ENCODE measurements at places on chromosomes 11 and 22. TPM values are rescaled to one million over a fixed set of nuclear protein-coding genes. Genes with fewer than 3 reads are reported as not detected.

CDC45 gene
- 2.7 TPM for total RNA-seq

MS4A6E gene
- not detected for total RNA-seq

PNPLA5 gene
- not detected for total RNA-seq

TPBGL gene
- total RNA-seq: 0.11 TPM

SLC29A2 gene
- total RNA-seq: 16.3 TPM

OR52H1 gene
- total RNA-seq: 0.25 TPM

OR8D4 gene
- 1.5 TPM for total RNA-seq

NCAM1 gene
- total RNA-seq: 3.1 TPM

DDX25 gene
- 0.27 TPM for total RNA-seq

DNA sequence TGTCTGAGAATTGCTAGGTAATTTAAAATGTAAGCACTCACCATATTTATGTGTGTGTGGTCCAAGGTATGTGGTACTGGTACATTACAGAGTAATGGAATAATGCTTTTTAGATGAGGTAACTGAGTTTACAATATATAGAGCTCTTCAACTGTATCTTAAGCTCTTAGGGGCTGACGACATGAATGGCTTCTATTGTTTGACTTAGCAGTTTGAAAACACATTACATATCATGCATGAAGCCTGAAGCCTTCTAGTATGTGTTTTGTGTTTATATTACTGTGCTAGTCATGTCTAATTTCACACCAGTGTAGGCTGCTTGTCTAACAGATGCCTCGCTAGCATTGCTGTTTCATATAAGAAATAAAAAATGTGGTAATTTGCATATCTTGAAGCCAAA, 37.2 kb downstream of the GAS2 start:
- no peak for DNase-seq

DNA sequence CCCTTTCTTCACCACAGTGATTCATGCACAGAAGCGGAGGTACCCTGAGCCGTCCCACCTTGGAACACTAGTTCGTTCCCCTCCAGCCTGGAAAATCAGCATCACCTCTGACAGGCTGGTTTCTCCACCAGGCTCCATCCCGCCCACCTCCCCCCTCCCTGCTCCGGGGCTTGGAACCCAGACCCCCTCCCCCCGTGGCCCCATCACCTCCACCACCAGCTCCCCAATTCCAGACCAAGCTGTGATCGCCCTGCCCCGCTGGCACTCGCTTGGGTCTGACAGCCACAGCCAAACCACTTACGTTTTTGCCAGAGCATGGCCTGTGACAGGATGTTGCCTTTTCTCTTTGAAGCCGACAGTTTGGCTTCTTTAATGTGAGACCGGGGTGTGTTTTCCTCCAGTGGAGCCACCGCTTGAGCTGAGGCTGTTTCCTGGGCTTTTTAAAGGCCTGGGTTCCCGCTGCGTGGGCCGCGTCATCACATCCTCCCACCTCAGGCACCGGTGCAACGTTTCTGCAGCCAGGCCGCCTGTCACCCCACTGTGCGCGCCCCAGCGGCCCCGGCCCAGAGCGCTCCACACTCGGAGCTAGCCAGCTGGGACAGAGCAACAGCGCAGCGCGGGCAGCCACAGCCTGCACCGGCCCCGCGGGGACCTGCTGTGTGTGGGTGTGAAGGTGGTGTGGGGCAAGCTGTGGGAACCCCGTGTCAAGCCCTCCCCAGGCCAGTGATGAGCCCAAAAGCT, at the start of gene POU2AF1:
TSS of gene POU2AF1 (minus strand) at position 415 of the 741 bp plus-strand sequence. CDS start at position 317, 98 bp downstream.
- no peak for DNase-seq

GRCh38 chr11:35232891-35233330, 93.9 kb downstream of the CD44 start:
- DNase-seq: no peak

DNA sequence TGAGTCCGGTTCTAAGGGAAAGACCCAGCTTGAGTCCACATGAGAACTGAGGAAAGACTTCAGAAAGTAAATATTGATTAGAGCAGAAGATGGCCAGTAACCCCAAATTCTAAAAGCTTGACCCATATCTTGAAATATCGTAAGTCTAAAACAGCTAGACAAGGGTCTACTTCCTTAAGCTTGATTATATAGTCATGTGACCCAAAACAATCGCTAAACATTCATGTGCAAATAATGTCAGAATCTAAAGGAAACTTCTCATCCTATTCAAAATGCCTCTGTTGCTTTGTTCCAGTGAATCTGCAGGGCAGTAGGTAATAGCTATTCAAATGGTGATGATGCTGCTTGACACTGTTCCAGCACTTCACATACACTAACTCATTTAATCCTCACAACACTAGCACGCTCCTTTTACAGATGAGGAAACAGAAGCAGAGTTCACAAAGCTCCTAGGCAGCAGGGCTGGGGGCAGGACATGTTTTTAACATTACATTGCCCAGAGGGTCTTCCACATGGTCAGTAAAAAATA, 52.6 kb downstream of the TCF20 start:
- DNase-seq: no peak

DNA sequence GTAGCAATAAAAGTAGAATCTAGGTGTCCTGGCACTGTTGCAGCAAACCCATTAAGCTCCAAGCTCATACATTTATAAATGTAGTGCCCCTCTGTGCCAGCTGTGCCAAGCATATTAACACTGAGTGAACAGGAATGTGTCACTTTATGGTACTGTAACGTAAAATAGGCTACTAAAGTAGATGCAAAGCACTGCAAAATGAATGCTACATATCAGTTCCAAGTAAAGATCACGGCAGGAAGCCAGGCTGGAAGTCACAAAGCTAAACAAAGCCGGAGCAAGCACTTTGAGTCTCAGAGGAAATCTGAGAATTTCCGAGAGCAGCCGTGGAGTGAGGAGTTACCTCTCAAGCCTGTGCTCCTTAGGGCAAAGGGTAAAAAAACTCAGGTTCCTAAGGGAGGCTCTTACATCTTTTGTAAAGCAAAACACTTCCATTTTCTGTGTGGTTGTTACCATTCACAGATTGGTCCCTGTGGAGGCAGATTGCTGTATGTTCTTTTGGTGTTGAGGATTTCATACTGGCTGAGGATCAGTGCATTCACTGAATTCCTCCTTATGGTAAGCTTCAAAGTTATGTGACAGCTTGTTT, 85.7 kb downstream of the WNT11 start:
- peak; percentile 44 for DNase-seq

DNA sequence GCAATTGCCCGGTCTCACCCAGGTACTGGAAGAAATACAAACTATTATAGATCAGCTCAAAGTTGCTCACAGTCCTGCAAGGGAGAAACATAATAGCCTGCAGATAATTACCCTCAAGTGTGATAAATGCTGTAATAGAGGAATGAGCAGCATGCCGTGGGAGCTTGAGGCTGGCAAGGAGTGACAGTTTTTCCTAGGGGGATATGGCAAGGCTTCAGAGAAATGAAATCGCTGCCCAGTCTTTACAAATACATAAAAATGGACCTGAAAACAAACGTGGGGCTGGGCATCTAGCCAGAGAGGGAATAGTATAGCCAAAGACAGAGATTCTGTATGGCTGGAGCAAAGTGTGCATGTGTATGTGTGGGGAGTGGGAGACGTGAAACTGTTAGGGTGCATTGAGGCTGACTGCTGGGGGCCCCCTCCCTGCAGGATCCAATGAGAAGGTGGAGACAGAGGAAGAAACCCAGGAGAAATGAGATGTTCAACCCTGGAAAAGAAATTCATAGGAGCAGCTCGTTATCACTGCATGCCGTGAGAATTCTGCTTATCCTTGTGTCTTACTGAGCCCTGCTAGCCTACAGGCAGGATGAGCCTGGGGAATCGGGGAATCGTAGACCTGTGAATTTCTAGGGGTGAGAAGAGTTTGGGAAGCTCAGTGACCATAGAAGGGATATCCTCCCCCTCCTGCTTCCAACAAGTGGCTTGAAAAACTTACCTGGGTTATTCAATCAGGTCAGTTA, 167.0 kb downstream of the LDLRAD3 start:
- DNase-seq: no peak

- no peak for DNase-seq
Observed at GRCh38 chr11:106475181-106475580, 397.7 kb downstream of the AASDHPPT start.

- no peak for DNase-seq
Observed at GRCh38 chr11:48161951-48162884, 54.4 kb upstream of the OR4B1 start.

GRCh38 chr11:11464555-11464954, 111.5 kb upstream of the CSNK2A3 start:
- DNase-seq: no peak

DNA sequence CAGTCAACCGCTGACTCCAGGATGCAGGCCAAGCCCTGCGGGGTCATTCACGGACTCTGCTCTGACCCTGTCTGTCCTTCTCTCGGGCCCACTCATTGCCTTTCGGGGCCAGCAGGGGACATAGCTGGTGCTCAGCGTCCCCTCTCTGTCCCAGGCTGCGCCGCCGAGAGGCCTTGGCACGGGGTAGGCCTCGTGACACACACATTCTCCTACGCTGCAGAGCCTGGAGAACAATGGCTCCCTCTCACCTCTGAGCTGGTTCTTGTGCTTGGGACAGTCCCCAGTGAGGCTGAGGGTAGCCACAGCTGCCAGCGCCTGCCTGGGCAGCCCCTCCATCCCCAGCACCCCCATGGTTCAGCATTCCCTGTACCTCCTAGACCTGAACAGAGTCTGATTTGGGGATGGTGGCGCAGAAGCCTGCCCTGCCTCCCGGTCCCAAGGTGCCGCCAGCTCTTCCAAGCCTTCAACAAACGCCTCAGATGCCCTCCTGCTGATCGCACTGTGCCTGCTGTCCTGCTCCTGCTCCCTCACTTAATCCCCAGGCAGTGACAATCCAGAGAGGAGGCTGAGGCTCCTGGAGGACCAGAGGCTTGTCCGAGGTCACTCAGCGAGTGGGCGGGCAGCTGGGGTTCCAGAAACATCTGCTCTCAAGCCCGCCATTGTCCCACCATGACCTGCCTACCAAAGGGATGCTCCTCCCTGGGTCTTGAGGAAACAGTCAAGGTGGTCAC, 30.4 kb downstream of the DUSP8 start:
- DNase-seq: no peak

GRCh38 chr11:93652161-93652597, 9.3 kb upstream of the CEP295 start:
- DNase-seq: no peak

DNA sequence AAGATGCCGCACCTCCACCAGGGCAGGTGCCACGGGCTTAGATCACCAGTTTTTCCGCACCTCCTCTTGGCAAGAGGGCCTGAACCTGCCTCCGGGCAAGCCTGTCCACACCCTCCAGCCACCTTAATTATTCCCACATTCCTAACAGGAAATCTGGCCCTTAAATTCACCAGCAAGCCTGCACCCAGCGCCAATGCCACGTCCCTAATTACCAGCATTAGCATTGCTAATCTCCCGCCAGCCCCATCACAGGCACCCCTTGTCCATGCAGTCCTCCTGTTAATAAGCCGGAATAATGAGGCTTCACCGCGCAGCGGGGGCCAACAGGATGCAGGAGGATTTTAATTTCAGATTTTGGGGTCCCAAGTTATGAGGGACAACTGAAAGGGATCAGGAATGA, 69.7 kb downstream of the PHF21B start:
- DNase-seq: no peak

DNA sequence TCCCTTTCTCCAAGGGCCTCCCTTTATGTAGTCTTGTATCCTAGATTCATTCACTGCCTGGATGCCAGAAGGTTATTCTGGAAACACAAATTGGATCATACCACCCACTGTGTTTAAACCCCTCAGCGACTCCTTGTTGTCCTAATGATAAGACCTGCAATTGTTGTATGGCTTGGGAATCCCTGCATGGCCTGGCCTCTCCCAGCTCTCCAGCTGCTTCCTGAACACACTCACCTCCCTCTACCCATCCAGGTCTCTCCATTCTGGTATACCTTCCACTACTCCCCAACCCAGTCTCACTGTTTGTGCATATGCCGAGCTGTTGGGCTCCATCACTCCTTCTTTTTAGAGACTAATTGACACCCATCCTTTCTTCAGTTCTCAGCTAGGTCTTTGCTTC, 124.3 kb upstream of the ALX4 start:
- DNase-seq: no peak

DNA sequence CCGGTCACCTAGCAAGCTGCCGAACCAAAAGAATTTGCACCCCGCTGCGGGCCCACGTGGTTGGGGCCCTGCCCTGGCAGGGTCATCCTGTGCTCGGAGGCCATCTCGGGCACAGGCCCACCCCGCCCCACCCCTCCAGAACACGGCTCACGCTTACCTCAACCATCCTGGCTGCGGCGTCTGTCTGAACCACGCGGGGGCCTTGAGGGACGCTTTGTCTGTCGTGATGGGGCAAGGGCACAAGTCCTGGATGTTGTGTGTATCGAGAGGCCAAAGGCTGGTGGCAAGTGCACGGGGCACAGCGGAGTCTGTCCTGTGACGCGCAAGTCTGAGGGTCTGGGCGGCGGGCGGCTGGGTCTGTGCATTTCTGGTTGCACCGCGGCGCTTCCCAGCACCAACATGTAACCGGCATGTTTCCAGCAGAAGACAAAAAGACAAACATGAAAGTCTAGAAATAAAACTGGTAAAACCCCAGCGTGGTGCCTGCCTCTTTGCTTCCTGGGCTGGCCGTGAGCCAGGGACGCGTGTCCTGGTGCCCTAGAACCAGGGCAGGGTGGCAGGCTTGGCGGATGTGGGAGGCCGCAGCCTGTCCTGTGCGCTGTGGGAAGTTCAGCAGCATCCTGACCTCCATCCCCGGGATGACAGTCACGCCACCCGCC, 13.2 kb downstream of the CCND1 start:
- peak; percentile 13 for DNase-seq

DNA sequence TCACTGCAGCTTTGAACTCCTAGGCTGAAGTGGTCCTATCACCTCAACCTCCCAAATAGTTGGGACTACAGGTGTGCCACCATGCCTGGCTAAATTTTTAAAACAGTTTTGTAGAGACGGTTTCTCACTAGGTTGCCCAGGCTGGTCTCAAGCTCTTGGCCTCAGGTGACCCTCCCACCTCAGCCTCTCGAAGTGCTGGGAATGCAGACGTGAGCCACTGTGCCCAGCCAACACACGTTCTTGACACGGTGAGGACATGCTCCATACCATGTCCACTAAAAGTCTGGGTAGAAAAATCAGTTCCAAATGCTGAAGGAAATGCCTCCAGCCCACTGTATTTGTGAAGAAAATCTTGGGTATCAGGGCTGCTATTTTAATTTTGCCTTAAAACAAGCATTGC, 46.9 kb downstream of the PDHX start:
- DNase-seq: no peak

GRCh38 chr22:35684270-35684700, 33.4 kb upstream of the APOL5 start:
- no peak for DNase-seq

GRCh38 chr11:109747839-109748238, 325.8 kb downstream of the C11orf87 start:
- no peak for DNase-seq

DNA sequence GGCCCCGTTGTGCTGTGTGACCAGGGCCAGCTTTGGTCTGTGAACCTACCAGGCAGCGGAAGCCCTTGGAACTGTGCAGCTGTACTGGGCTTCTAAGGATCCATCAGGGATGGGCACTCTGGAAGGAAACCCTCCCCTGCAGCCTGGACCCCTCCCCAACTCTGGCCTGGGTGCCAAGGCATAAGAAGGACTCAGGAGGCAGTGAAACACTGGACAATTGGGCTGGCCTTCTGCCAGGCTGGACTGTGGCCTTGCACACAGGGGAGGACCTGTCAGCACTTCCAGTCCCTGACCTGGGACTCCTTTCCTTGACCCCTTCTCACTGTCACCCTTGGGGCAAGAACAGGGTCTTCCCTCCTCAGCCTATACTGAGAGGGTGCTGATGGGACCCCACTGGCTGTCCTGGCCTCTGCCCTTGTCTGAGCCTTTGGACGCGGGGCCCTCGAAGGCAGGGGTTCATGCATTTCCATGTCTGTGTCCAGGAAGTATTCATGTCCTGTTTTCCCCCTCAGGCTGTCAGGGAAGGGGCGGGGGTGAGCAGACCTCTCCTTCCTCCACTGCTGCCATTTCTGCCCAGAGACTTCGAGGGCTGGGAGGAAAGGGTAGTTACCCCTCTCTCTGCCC, 39.6 kb downstream of the PDE2A start:
- DNase-seq: no peak
